ENCODE measurements at places on chromosomes 2 and 18. TPM values are rescaled to one million over a fixed set of nuclear protein-coding genes. Genes with fewer than 3 reads are reported as not detected.

DNA sequence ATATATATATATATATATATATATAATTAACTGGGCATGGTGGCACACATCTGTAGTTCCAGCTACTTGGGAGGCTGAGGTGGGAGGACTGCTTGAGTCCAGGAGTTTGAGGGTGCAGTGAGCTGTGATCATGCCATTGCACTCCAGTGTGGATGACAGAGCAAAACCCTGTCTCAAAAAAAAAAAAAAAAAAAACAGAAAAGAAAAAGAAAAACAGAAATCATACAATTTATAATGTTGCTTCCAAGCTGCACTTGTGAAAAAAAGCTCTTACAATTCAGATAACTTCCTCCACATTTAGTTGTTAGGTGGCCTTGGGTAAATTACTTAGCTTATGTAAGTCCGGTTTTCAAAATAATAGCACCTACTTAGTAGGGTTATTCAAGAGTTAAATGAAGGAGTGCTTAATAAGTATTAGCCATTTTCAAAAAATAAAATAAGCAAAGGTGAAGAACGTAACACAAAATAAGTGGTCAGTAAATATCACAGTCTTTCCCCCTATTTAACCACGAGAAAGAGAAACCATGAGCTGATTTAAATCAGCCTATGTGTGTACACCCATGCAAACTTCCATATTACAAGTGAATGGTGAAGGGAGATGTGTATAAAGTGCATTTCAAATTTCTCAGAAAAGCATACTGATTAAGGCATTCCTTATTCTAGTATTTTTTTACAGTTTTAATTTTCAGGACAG is 2.3 kb downstream of the WIPF1 start:
- DNase-seq, result no peak

SCYGR2 gene
- not detected for total RNA-seq

GRCh38 chr18:6941996-6942395 is 175.6 kb downstream of the LAMA1 start:
- no peak for DNase-seq

DNA sequence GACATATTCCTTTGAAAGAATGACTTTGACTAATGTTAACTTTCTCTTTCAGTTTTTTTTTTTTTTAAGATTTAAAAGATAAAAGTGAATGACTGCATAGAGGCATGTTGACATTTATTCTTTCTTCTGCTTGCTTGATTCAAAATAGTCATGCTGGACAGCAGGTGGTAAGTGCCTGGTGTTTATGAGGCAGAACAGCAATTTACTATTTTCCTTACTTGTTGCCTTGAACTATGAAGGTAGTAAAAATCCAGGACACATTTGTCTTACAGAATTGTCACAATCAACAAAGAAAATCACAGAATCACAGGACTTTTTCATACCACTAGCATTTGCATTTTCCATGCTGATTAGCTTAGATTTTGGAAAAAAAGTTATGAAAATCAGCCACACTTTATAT is 388.3 kb downstream of the CTNNA2 start:
- DNase-seq, result no peak

MYO3B gene
- total RNA-seq, result 0.22 TPM

DNA sequence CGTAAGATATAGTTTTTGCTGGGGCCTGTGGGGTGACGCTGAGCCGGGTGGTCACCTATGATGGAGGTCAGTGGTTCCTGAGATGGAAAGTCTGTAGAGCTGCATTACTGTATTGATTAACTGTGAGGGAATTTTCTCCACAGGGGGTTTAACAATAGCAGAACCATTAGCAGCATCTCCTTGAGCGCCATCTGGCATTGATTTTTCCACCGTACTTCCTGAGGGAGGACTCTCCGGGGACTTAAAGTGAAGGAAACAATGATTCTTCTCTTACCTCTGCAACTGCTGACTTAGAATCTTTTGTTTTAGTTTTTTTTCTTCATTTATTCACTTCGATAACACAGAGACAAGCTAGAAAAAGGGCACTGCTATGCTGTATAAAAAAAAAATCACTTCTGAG is 22.6 kb upstream of the RNF125 start:
- no peak for DNase-seq

- no peak for DNase-seq
Measured at GRCh38 chr2:133835821-133836619, 267.8 kb upstream of the NCKAP5 start.
